ENCODE measurements at places on chromosomes 1 and 21.

- no peak for DNase-seq
Observed at GRCh38 chr1:163774401-163774945, 452.7 kb downstream of the NUF2 start.

GRCh38 chr1:199612976-199613774, 414.3 kb upstream of the NR5A2 start:
- DNase-seq: no peak

DNA sequence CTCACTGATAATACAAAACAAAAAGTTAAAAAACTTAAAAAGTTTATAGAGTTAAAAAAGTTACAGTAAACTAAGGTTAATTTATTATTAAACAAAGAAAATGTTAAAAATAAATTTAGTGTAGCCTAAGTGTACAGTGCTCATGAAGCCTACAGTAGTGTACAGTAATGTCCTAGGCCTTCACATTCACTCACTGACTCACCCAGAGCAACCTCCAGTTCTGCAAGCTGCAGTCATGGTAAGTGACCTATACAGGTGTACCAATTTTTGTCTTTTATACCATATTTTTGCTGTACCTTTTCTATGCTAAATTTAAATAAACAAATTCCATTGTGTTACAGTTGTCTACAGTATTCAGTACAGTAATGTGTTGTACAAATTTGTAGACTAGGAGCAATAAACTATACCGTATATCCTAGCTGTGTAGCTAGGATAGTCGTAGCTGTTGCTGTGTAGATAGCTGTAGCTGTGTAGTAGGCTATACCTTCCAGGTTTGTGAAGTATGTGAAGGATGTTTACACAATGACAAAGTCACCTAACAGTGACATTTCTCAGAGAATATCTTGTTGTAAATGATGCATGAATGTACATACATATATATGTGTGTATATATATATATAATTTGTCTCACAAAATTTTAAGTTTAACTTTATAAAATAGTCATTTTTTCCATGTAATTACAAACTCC, 140.2 kb downstream of the TGFB2 start:
- DNase-seq: no peak

- DNase-seq: no peak
Observed at GRCh38 chr1:115029526-115029925, at the start of gene TSHB. TSHB (plus strand) TSS chr1:115029826; CDS start chr1:115033363, 3,537 bp downstream.

GRCh38 chr1:221873673-221874072, 131.8 kb upstream of the DUSP10 start:
- DNase-seq: no peak

DNA sequence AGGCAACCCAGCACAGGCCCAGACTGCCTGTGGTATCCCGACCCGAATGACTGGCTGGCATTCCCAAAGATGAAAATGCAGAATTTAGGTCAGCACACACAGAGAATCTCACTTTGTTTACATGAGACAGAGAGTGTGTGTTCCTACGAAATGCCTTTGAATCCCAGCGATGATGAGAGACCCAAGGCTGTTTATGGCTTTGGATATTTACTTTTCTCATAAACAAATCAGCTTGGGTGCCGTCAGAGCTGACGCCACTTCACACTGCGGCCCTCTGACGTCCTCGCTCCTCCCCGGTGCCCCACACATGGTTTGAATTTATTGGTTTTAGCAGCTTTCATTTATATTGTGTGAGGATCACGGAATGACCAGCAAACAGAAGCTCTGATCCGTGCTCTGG, 18.7 kb downstream of the TRABD2B start:
- no peak for DNase-seq

- DNase-seq: no peak
Observed at GRCh38 chr1:209105701-209106100, 477.8 kb upstream of the CAMK1G start.

DNA sequence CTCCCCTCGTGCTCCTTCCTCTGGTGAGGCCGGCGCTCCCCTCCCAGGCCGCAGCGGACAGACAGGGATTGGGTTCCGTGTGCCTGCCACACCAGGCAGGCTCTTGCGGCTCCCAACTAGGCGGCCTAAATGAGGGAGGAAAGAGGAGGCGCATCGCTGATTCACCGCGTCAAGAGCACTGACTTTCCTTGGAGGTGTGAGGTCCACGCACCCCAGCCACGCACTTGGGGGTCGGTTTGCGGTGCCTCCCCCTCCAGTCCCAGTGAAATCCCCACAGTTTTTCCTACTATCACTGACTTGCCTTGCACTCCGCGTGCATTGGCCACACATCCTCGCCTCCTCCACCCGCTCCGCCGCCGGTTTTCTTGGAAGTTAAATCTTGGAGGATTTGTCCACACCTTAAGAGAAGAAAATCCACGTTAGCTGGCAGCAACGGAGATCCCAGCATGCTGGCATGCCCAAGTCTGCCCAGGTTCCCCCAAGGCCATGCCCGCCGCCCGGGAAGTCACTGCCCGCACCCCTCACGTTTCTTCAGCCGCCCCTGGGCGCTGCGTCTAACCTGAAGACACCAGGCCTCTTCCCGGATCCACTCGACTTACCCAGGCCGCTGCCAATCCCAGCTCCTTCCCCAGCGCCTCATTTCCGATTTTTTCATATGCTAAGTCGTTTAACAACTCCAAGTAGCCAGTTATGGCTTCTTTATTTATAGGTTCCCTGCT, 1.1 kb upstream of the FOXD3 start:
- DNase-seq: no peak

DNA sequence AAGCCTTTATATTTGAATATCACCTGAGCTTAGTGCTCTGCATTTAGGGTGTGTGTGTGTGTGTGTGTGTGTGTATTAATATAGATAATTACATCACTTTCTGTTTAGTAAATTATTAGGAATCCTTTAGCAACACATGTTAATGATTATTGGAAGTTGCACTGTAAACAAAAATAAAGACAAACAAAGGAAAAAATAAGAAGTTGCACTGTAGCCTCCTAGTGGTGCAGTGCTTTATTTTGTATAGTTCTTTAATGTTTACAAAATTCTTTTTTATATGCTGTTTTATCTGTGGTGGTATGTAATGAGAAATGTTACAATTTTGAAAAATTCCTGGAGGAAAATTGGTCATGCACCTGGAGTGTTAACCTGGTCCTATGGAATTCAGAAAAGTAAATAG, 69.2 kb downstream of the UBE4B start:
- DNase-seq: no peak

- DNase-seq: no peak
Observed at GRCh38 chr1:74324684-74325448, 89.7 kb downstream of the TNNI3K start.
